HCEC 1CT (cell line): ENCODE measurements at places on chromosomes 2 and 18.

DNA sequence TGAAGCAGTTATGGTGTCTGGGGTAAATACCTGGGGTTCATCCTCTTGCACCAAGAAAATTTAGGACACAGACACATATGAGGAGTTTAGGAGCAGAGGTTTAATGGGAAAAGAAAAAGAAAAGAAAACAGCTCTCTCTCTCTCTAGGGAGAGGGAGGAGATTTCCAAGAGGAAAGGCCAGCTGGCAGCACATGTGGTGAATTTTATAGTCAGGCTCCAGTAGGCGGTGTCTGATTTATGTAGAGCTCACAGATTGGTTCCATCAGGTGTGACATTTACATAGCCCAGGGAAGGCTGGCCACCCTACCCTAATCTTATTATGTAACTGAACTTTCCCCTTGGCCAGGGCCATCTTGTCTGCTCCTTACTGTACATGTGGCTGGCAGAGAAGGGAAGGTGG is 297.5 kb upstream of the RGPD4 start:
- DNase-seq = no peak

DNA sequence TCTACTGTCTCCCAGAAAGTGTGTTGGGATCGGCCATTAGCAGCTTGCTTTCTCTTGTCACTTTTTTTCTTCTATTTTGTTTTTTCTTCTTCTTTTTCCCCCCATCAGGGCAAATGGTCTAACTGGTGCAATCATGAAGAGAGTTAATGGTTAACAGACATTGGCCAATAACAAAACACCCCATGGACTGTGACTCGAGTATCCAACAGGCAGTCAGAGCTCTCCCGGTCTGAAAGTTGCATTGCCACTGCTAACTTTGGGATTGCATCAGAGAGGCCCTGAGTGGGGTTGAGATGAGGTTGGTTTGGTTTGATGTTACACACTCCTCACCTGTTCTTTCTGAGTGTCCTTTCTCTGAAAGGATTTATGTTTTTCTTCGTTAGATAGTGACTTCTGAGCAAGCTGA is 12.9 kb upstream of the SNORC start:
- DNase-seq = peak; percentile 25

DNA sequence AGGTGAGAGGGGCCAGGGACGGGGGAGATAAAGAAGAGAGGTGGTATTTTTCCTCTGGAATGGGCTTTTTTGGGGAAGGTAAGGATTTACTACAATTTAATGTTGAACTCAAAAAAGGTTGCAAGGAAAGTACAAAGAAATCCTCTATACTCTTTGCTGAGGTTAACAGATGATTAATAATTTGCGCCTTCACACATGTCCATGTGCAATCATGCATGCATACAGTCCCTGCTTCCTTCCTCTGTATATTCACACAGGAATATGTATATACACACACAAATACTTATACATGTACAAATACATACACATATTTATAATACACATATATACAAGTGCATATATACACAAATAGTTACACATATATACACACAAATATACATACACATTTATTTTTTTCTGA is 193.4 kb downstream of the NBAS start:
- DNase-seq = no peak

DNA sequence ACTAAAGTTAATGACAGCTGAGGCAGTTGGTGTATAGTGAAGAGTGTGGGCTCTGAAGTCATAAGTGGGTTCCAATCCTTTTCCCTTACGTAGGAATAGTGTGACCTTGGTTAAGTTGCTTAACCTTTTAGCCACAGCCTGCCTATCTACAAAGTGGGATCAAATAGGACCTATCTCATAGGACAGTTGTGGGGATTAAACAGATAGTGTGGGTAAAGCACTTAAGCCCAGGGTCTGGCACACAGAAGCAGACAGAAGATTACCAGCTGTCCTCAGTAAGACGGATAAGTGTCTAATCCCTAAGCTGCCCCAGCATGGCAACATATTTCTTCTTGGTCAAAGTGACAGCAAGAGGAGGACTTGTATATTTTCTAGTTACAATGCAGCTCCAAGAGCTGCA is 28.2 kb downstream of the UBE2F start:
- DNase-seq = no peak

DNA sequence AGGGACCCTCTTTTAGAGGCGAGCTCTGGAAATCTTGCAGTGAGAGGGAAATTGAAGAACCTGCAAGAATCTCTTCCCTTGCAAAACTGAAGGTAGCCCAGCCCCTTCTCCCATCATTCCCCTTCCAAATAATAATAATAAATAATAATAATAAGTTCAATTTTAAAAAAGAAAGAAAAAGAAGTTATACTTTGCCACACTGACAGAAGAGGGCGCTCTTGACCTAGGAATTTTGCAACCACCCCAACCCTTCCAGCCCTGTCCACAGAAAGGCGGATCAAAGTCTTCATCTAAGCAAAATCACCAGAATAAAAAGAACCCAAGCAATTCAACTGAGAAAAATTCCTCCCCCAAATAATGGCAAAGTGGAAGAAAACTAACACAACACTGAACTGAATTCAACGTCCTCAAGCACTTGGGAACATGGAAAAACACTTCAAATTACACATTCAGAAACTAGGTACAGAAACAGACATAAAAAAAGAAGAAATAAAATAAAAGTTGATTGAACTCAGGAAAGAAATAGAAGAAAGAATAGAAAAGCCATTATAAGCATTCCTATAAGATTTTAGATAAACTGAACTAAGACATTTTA is 98.9 kb upstream of the GLS start:
- DNase-seq = peak; percentile 64

DNA sequence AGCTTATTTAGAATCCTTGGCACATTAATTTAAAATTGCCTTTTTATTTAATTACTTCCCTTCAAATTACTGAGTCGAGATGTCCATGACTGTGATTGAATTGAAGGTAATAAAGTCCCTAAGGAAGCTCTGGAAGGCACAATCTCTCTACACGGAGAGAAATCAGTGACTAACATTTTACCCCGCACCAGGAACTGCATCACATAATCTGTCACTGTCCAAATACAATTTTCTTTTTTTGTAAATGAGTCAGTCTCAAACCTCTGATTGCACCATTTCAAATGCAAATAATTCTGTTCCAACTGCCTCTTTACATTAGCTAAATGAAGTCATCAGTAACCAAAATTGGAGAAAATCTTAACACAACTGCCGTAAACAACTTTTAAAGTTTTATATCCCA is 311.9 kb downstream of the CCDC178 start:
- DNase-seq = no peak

GRCh38 chr2:212052412-212053159 is 486.0 kb downstream of the ERBB4 start:
- DNase-seq = peak; percentile 91

DNA sequence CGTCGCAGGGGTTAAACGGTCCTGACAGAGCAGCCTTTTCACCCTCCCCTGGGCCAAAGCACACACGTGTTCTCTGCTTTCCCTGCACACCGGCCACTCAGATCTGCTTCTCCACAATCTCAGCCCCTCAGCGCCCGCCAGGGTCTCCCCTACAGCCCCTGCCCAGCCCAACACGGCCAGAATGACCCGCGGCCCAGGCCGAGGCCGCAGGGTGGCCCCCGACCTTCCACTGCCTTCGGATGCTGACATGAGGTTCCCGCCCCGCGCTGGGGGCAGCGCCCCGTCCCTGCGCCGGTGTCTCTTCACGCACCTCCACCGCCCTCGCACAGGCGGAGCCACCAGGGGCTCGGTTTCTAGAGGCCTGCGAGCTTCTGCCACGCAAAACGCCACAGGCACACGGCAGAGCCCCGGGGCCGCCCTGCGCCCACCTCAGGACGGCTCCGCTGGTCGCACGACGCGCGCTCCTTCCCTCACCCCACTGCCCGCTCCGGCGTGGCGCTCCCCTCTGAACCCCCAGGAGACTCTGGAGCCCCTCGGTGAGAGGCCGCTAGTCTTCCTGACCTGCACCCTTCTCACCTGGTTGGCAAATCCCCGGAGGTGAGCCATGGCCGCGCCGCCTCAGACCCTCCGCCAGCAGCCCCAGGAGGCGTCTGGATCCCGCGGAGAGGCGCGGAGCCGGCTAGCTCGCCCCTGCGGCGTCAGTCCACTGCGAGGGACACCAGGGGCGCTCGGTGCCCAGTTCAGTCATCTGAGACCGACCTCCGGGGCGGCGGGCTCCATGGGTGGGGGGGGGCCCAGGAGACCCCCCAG is 749 bp downstream of the STK25 start:
- peak; percentile 47 for DNase-seq

GRCh38 chr2:225276207-225276606 is 123.3 kb upstream of the NYAP2 start:
- DNase-seq = no peak

GRCh38 chr18:13364721-13365205 is 146.2 kb downstream of the LDLRAD4 start:
- no peak for DNase-seq

- no peak for DNase-seq
Observed at GRCh38 chr2:229081411-229081810, 189.7 kb downstream of the PID1 start.

DNA sequence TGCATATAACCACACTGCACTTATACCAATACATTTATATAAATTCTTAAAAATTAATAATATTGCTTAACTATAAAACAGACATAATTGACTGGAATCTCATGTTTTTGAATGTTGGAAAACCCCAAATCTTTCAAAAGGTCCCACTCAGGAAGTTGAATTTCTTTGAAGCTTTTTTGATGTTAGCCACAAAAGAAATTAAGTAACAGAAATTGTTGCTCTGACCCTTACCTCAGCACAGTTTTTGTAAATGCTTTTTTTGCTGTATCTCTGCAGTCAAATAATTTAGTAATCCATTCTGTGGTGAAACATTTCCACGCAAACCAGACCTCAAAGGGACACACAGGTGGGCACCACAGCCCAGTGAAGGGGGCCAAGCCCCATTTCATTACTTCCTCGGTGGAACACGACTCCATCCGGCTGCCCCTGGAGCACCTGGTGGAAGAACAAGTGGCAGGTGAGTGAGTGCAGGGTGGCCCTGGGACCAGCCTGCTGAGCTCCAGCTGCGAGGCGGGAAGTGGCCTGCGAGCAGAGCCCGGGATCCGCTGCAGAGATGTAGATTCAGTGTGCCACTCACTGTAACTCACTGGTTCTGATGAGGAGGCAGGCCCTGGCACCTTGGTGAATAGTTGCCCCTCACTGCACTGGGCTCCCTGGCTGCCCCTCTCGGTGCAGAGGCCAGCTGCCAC is 8.4 kb downstream of the SCLY start:
- no peak for DNase-seq

DNA sequence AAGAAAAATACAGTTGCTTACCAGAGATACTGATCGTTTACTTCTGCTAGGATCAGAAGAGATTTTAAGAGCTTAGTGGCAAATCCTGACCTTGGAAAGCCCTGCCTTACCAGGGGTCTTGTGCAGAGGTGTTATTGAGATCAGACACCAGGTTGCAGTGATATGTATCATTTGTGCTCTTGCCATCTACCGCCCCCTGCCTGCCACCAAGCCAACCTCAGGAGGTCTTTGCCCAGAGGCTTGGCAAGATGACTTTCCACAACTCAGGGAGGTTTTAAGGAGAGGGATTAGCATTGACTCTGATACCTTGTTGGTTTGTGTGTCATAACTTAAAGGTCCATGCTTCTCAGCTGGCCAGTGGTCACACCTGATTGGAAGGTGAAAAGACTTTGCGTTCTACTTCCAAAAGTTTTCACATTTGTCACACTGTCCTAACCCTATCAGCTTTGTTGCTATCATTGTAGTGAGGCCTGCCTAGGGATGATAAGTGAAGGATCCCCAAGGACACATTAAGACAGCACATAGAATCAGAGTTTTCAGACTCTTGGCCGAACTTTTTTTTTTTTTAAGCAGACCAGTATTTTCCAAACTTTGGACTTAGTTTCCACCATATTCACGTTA is 46.2 kb upstream of the MGAT5 start:
- peak; percentile 47 for DNase-seq

GRCh38 chr2:48265169-48266030 is 264.6 kb upstream of the STON1 start:
- no peak for DNase-seq

DNA sequence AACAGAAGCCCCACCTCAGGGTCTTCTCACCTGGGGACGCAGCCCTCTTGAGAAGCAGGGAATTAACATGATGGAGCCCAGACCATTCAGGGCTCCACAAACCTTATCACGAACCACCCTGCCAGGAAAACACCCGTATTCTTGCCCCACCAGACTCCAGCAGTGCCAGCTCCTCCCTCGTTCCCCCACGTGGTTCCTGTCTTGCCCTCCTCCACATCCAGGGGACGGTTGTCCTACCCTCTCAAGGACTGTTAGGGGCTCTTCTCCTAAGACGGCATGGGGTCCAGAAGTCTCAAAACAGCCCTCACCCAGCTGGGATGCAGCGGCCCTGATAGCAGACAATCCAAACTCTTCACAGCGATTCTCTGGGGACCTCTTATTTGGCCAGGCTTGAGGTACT is 372.2 kb upstream of the HS6ST1 start:
- no peak for DNase-seq

GRCh38 chr2:120474486-120474885 is 128.6 kb downstream of the INHBB start:
- no peak for DNase-seq

DNA sequence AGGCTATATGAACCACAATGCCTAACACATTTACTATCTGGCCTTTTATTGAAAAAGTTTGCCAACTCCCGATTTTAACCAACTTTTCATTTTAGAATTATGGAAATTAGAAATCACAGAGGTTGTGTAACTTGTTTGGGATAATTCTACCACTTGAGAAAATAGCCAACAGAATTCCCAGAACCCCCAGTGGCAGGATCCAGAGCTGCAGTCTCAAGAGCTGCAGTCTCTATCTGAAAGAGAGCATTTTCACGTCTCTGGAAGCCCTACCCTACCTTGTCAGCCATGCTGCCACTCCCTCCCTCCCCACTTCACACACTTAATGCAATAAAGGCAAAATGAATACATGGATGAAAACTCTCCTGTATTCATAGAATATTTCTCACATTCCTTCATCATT is 23.4 kb upstream of the TSPYL6 start:
- DNase-seq = no peak

GRCh38 chr2:196205881-196206435 is 34.6 kb upstream of the STK17B start:
- DNase-seq = peak; percentile 48

DNA sequence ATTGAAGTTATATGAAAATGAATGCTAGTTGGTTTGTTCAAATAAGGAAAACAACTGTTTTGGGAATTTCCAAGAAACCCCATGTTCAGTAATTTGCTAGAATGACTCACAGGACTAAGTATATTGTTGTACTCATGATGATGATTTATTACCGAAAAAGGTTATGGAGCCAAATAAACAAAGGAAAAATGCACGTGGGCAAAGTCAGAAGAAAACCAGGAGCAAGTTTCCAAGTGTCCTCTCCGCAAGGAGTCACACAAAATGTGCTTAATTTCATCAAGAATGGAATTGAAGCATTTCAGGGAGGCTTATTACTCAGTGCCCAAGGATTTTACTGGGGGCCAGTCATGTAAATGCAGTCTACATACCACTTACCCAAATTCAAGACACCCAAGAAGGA is 1652.4 kb upstream of the TMEFF2 start:
- peak; percentile 50 for DNase-seq
